ENCODE measurements at places on chromosomes 2 and 18.

DNA sequence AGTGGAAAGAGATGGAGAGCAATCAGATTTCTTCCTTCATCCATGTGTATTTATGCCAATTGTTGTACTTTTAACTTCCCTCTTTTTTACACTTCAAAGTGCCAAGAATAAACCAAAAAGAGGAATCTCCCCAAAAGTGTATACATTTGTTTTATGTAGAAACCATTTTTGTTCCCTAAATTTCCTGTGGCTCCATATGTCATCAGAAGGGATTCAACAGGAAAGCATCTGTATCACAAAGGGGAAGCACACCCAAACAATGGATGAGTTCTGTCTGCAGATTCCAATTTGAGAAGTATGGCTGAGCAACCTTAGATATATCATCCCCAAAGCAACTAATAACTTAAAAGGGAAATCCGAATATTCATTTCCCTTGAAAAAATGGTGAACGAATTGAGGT is 275.0 kb downstream of the MREG start:
- no peak for DNase-seq

GRCh38 chr2:15758848-15759247 is 167.2 kb downstream of the DDX1 start:
- DNase-seq, result no peak

DNA sequence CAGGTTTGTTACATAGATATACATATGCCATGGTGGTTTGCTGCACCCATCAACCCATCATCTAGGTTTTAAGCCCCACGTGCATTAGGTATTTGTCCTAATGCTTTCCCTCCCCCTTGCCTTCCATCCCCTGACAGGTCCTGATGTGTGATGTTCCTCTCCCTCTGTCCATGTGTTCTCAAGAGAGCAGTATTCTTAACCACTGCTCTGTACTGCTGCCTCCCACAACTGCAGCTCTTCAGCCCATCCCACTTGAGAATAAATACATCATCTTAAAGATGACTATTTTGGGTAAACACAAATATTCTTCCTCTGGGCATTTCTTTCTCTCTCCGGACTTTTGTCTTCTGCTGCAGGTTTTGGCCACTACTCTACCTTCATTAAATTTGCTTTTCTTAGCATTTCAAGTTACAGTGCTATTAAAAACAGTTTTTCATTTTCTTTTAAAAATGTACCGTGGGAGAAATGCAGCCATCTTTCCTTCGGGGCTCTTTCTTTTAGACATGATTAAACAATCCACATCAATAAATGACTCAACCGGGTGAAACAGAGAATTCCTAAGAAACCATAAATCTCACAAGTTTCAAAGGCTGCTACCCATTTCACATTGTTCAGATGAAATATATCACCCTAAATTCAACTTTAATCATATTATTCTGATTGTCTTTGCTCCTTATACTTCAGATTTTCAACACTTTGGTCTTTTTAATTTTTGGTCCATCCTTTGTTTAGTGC is 323.4 kb downstream of the GALNT13 start:
- DNase-seq, result no peak

- DNase-seq, result no peak
Observed at GRCh38 chr18:9734189-9734588, 26.1 kb downstream of the RAB31 start.

DNA sequence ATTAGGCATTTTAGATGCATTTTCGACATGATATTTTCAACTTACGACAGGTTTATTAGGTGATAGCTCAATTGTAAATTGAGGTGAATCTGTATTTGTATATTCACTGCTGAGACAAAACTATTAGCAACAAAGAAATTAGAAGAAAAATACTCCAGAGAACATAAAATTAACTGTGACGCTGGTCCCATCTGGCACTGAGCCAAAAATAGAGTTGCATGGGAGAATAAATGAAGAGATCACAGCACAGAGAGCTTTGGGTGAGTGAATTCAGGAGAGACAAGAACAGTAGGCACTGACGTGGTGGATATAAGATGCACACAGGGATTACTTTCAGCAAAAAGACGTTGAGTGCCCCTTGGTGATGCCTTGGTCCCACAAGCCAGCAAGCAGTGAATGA is 306.2 kb upstream of the RAB6C start:
- DNase-seq, result no peak

DNA sequence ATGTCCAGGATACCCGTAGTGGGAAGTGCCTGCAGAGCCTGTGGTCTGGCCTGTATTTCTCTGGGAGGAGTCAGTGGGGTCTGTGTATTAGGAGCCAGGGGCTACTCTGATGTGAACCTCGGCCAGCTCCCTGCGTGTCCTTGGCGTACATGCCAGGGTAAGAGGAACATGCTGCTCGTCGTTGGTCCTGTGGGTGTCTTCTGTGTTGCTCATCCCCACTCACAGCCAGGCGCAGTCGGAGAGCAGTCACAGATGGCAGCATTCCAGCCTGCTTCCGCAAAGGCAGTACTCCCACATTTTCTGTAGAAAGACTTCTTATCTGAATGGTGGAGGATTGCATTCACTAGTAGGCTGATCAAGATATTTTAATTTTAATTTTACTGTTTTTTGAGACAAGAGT is 84.9 kb downstream of the DGKD start:
- no peak for DNase-seq

- no peak for DNase-seq
Observed at GRCh38 chr2:126729896-126730295, 73.9 kb downstream of the GYPC start.

DNA sequence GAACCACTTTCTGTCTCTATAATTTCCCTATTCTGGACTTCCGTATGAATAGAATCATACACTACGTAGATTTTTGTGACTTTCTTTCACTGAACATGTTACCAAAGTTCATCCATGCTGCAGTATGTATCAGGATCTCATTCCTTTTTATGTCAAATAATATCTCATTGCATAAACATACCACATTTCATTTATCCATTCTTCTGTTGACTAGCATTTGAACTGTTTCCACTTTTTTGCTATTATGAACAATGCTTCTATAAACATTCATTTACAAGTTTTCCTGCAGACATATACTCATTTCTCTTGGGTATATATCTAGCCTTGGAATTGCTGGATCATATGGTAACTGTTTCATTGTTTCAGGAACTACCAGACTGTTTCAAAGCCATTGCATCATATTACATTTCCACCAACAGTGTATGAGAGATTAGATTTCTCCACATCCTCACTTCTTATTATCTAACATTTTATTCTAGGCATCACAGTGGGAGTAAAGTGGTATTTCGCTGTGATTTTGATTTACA is 186.2 kb downstream of the DYM start:
- DNase-seq, result no peak

DNA sequence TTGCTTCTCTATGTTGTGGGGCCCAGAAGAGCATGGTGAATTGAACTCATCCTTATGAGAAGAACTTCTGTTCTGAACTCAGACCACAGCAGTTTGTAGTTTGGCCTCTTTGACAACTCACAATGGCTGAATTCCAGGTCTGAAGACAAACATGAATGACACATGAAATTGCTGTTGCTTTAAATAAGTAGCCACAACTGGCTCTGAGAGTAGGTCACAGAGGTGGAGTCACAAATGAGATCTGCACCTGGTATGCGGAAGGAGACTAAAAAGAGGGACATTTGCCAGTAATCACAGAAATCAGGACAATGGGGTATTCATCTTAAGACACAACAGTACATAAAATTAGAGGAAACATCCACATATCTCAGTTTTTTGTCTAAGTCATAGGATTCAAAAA is 290.3 kb upstream of the MMADHC start:
- DNase-seq, result no peak

DNA sequence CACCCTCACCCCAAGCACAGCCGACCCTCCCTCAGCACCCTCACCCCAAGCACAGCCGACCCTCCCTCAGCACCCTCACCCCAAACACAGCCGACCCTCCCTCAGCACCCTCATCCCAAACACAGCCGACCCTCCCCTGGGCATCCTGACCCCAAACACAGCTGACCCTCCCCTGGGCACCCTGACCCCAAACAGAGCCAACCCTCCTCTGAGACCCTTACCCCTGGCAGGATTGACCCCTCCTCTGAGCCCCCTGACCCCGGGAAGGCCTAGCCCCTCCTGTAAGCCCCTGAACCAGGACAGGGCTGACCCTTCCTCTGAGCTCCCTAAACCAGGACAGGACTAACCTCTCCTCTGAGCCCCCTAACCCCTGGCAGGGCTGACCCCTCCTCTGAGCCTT is 84.4 kb upstream of the RAB6C start:
- DNase-seq, result no peak

DNA sequence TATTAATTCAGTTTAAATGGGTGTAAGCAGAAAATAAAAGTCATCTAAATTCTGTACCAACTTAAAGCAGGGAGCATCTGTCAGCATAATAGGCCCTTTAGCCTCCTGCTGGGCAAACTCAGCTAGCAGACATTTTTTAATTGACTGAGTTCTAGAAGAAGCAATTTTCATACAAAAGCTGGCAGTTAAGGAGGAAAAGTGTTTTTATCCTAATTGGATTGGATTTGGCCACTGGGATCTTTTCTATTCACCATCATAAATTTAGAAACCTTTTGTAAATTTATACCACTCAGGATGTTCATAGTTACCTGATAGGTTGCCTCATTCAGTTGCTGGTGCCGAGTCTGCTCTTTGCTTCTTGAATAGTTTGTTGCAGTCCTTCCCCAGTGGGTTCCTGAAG is 262.7 kb upstream of the FSIP2 start:
- no peak for DNase-seq

DNA sequence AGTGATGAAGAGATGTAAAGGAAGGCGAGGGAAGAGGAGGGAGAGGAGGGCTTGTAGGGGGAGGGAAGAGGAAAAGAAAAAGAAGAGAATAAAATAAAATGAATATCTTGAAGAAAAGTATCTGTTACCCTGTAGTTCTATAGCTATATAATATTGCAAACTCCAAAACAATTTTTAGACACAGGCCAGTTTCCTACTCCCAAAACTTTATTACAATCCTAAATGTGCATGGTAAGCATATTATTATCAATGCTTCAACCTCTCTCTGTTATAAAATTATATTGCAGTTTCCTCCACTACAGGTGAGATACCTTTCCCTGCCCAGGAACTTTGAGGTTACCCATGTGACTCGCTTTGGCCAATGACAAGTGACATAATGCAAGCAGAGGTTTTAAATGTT is 1351.6 kb upstream of the NRXN1 start:
- no peak for DNase-seq

- no peak for DNase-seq
Observed at GRCh38 chr2:215772003-215772402, 241.3 kb downstream of the MREG start.

- DNase-seq, result no peak
Observed at GRCh38 chr2:73998933-73999332, 14.2 kb downstream of the TET3 start.

- no peak for DNase-seq
Observed at GRCh38 chr2:66271777-66272176, 163.1 kb upstream of the MEIS1 start.

DNA sequence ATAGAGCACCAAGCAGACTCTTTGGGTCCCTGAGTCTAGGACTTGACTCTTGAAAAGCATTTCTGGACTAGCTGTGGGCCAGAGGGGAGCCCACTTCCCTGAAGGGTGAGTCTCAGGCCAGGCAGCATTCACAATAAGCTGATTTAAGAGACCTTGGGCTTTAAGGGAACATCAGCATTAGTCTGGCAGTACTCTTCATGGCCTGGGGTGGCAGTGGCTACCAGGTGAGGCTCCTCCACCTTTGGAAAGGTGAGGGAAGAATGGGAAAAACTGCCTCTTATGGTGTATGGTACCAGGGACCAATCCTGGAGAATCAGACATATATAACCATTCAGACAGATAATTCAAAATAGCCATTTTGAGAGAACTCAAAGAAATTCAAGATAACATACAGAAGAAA is 599.9 kb upstream of the POU3F3 start:
- DNase-seq, result no peak

DNA sequence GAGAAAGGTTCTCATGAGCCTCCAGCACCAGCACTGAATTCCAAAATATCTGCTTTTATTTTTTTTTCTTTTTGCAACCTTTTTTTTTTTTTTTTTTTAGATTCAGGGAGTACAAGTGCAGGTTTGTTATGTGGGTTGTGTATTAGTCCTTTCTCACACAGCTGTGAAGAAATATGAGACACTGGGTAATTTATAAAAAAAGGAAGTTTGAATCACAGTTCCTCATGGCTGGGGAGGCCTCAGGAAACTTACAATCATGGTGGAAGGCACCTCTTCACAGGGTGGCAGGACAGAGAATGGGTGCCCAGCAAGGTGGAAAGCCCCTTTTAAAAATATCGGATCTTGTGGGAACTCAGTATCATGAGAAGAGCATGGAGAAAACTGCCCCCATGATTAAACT is 7.9 kb upstream of the TMX3 start:
- no peak for DNase-seq

GRCh38 chr18:77708826-77709506 is 459.3 kb downstream of the GALR1 start:
- no peak for DNase-seq

DNA sequence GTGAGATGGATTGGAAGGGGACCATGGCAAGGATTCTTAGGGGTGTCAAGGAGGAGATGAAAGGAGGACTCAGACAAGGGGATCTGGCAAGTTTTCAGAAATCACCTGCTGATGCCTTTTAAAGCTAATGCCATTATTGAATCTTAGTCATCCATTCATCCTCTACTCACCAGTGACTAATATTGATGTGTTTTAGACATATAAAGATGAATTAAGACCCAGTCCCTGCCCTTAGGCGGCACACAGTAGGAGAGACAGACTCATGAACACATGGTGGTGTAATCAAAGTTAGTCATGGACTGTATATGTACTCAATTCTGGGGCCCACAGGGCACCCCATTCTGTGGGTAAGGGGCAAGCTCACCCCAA is 56.5 kb upstream of the ATL2 start:
- DNase-seq, result no peak

DNA sequence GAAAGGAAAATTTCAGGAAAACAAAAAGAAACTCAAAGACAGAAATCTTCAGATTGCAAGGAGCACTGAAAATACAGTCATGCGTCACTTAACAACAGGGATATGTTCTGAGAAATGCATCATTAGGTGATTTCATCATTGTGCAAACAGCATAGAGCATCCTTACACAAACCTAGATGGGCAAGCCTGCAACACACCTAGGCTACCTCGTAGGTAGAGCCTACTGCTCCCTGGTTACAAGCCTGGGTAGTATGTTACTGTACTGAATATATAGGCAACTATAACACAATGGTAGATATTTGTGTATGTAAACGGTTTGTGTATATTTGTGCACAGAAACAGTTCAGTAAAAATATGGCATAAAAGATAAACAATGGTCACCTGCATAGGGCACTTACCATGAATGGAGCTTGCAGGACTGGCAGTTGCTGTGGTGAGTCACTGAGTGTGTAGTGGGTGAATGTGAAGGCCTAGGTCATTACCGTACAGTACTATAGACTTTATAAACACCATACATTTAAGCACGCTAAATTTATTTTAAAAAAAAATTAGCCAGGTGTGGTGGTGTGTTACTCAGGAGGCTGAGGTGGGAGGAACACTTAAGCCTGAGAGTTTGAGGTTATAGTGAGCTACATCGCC is 33.4 kb downstream of the SFXN5 start:
- DNase-seq, result no peak

- DNase-seq, result no peak
Observed at GRCh38 chr2:164964700-164965099, 9.4 kb upstream of the SLC38A11 start.

GRCh38 chr18:48688961-48689360 is 150.1 kb downstream of the CTIF start:
- no peak for DNase-seq

GRCh38 chr18:59623456-59624368 is 73.5 kb downstream of the CCBE1 start:
- no peak for DNase-seq
